ENCODE measurements at places on chromosomes 5 and 9.

DNA sequence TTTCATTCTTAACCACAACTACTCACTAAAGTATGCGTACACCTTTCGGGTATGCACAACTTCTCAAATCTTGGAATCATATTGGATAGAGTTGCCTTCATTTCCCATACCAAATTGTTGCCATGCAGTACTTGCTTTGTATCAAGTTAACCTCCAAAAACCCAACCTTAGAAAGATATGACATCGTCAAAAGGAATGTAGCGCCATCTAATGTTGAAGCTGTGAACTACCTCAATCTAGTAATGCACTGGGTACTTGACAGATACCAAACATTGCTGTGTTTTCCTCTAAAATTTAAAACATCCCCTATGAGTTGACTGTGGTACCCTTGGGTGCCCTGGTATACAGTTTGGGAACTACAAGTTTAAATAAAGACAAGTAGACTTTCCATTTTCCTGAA lies 318.4 kb downstream of the ARL15 start:
- no peak for DNase-seq

DNA sequence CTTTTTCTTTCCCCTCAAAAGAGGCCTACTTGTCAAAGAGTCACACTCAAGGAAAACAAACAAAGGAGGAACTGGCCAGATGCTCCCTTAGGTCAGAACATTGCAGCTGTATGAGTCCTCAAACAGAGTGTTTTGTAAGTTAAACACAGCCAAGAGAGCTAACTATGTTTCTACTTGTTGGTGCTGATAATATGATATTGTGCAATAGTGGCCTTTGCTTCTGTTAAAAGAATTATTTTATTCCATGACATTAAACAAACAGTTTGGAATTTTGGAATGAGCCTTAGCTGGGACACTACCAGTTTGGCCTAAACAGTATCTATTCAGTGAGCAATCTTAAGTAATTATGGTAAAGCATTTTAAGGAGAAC lies 56.0 kb upstream of the TPD52L3 start:
- no peak for DNase-seq

DNA sequence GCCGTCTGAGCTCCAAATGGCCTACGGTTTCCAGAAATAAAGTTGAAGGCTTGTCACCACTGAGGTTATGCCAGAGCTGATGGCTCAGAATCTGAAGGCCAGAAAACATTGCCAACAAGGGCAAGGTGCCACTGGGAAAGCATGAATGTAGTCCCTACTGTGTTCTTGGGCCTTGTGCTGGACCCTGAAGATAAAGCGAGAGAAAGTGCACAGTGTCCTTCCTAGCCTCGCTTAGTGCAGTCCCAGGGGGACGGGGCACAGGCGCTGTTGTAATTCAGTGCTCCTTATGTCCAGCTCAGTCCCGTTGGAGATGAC lies 84.5 kb downstream of the NDFIP1 start:
- no peak for DNase-seq

DNA sequence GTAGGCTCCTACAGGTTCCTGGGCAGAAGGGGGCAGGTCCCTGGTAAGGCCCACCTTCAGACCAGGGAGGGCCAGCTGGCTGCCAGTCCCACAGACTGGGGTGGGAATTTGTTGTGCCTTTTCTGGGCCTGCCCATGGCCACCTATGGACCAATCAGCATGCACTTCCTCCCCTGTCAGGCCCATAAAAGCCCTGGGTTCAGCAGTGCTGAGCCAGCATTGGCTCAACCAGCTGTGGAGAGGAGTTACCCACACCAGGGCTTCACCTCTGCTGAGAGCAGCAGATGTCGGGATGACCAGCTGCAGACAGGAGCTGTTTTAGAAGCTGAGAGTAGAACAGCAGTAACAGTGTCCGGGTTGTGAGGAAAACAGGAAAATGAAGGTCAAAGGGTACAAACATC lies 373.4 kb upstream of the ACO1 start:
- DNase-seq: no peak

GRCh38 chr9:90018688-90019087 lies 413.9 kb downstream of the GADD45G start:
- no peak for DNase-seq

DNA sequence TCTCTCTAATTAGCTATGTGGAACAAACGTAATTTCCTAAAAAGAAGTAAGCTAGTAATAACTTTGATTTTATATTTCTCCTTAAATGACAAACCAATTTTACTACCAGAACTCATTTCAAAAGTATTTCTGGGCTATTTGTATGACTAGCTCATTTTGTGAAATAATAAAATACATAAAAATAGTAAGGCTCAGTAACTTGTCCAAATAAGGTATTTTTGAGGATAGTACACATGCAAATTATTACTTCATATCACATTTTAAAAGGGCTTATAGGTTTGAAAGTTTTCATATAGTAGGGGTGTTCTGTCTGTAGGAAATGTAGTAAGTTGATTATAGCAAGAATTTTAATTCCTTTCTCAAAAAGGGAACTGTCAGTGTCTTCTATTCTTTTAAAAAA lies 26.5 kb downstream of the C9orf85 start:
- no peak for DNase-seq

- DNase-seq: no peak
Measured at GRCh38 chr5:72441094-72441723, 66.0 kb downstream of the ZNF366 start.

DNA sequence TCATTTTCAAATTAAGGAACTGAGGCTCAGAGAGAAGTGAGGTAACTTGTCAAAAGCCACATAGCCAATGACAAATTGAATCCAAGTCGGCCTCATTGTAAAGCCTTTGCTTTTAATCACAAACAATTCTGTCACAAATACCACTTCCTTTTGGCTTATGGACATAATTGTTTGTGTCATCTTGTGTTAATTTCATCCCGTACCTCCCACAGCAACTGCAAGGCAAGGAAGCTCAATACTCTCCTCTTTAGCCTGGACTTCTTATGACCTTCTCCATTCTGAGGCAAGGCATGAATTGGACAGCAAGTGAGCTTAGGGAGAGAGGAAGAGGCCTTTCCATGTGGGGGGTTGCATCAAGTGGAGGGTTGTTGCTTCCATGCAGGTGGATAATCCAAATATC lies 62.2 kb upstream of the SLC2A8 start:
- no peak for DNase-seq

DNA sequence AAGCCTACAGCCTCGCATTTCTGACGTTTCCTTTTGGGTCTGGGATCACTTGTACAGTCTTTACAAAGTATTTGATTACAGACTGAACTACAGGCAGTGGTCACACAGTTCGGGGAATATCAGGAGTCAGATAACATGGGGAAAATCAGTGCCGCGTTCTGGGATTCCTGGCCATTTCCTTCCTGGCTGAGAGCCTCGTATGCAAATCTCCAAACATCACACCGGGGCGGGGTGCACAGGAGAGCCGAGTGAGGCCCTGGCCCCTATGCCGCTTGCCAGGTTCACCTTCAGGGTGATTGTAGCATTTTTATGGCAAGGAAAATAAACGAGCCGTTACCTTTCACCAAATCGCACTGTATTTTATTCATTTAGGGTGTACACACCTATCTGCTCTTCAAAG lies 29.6 kb upstream of the SLC9A3 start:
- peak; percentile 89 for DNase-seq

- DNase-seq: no peak
Measured at GRCh38 chr5:179187229-179187678, 127.1 kb downstream of the ZNF354C start.

- no peak for DNase-seq
Measured at GRCh38 chr5:78610163-78610583, 38.4 kb downstream of the LHFPL2 start.

DNA sequence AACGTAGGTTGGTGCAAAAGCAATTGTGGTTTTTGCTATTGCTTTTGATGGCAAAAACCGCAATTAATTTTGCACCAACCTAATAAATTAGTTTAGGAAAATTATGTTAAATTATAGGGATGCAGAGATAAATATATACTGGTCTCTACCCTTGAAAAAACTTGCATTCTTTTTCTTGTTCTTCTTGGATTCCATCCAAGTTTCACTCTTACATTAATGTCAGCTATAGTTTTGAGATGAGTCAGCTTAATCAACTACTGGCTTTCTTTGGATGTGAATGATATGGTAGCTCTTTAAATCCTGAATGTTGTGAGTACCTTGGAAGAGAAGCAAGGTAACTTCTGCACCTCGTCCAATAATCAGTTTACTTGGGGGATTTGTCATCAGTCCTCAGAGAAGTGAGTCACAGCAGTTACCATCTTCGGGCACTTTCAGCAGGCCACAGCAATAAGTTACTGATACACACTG lies 549.0 kb upstream of the ZNF608 start:
- no peak for DNase-seq

DNA sequence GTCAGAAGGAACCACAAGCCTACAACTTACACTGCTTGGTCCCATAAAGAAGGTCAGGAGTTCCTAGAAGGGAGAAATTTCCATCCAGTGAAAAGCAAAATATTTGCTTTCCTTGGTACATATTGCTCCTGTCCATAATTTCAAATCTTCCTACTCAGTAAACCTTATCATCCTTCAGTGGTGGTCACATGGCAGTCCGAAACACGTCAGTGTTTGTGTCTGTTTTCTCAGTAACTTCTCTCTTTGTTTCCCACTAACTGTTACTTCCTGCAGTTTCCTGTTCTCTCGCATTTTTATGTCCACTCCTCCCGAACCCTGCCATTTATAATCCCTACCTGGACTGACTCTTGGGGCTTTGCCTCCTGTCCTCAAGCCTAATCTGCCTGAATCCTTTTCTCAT lies 129.1 kb downstream of the FANCC start:
- DNase-seq: no peak
